LHCN-M2 (cell line): ENCODE measurements at places on chromosomes 13 and 19.

DNA sequence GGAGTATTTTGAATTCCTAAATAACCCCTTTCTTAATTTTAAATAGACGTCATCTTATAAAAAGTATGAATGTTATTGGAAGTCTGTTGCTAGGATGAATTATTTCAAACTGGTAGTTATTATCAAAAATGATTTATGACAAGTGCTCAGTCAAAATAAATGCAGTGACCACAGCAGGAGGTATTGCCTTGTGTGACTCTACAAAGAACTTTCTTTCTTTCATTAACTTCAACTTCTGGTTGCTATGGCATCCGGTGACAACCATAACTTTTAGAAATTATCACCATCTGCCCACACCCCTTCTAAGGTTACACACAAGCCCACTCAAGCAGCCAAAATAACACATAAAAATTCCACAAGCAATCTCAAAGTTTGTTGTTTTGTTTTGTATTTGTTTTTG is 189.9 kb downstream of the DACH1 start:
- no peak for DNase-seq

GRCh38 chr19:39544911-39545310 is 5.0 kb upstream of the EID2 start:
- no peak for DNase-seq

- DNase-seq: no peak
These were observed 44.8 kb downstream of the ING1 start for GRCh38 chr13:110758195-110758805.

- no peak for DNase-seq
These were observed 9.1 kb downstream of the GRIN3B start for GRCh38 chr19:1009041-1009980.

DNA sequence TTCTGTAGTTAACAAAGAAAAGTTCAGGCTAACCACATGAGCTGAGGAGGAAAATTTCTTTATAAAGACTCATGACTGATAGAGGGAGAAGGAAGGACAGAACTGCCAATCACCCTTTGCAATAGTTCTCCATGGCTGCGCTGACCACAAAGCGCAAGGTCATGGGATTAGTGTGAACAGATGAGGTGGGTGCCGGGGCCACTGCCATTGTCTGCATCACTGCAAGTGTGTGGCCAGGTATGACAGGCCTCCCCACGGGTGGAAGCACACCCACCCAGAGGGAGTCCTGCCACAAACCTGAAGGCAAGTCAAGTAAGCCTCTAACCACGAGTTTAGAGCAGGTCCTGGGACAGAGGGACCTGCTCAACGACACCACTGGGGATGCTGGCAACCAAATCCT is 128.1 kb downstream of the TUBA3C start:
- DNase-seq: no peak

- DNase-seq: no peak
These were observed 93.1 kb downstream of the KL start for GRCh38 chr13:33109271-33109697.

GRCh38 chr13:34265046-34265679 is 447.2 kb downstream of the RFC3 start:
- peak; percentile 33 for DNase-seq

DNA sequence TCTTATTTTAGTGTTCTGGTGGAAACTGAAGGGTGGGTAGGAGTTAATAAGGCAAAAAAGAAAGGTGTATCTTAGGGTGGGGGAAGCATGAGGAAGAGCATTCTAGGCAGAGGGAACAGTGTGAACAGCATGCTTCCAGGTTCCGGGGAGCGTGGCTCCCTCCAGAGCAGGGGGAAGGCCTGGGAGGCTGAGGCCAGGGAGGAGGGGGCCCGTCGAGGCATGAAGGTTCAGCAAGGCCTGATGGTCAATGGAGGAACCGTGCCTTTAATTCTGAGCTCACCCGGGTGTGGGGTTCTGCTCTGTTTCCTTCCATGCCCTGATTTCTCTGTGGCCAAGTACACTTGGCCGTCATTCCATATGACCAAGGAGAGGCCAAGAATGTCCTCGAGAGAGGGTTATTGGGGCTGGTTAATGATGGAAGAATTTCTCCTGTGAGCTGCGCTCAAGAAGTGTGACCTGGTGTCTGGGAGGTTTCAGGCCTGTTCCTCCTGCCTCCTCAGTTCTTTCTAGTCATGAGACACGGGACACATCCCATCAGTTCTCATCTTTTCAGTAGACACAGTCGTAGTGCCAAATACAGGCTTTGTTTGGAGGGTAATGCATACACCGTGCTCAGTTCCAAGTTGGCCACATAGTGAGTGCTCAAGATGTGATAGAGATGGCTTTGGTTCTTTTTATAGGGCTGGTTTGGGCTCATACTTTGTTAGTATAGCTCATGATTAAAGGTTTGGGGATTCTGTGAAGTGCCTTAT is 73.6 kb downstream of the SIPA1L3 start:
- no peak for DNase-seq

GRCh38 chr13:60275208-60275607 is 111.5 kb upstream of the DIAPH3 start:
- no peak for DNase-seq

GRCh38 chr19:2977746-2978138 is 378 bp downstream of the TLE6 start:
- DNase-seq: no peak
